ENCODE measurements at places on chromosomes 12 and 14.
A peak's percentile ranks its signal among the peaks of the same experiment; 100 is the strongest.

- no peak for DNase-seq
These were observed 79.4 kb downstream of the ST8SIA1 start for GRCh38 chr12:22255097-22255496.

DNA sequence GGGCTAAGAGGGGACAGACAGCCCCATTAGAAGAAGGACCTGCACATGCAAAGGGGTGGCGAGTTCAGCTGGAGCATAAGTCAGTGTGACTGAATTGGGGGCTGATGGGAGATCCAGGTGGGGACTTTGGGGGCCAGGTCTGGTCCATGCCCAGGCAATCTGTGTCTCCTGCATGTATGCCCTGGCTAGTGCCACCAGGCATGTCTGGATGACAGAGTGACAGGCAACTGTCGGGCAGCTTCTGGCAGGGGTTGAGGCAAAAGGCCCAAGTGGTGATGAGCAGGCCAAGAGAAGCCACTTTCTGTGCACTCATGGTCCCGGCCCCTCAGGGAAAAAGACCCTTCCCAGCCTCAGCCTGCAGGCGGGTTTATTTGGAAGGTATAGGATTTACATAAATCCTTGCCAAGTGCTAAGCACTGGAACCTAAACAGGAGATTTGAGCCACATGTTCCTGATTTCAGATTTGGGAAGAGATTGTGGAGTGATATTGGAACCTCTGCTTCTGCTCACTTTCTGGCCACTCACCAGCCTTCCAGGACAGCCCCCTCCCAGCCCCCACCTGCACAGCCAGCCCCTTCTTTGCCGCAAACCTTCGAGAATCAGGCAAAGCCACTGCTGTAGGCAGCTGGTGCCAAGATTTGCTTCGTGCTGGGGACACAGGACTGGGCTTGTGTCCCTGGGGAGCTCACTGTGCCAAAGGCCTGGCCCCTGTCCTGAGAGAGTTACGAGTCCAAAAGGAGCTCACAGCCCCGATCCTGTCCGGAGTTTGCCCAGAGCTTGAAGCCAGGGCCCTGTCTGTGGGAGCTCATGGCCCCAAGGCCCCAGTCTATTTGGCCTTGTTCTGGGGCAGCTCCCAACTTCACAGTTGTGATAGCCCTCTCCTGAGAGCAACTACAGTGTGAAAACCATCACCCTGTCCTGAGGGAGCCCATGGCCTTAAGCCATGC lies 232.5 kb upstream of the RTL1 start:
- DNase-seq: no peak

- peak; percentile 3 for DNase-seq
These were observed 25.1 kb downstream of the MEG3 start for GRCh38 chr14:100850841-100851585.

GRCh38 chr12:69972136-69972535 lies 147.1 kb downstream of the MYRFL start:
- no peak for DNase-seq

DNA sequence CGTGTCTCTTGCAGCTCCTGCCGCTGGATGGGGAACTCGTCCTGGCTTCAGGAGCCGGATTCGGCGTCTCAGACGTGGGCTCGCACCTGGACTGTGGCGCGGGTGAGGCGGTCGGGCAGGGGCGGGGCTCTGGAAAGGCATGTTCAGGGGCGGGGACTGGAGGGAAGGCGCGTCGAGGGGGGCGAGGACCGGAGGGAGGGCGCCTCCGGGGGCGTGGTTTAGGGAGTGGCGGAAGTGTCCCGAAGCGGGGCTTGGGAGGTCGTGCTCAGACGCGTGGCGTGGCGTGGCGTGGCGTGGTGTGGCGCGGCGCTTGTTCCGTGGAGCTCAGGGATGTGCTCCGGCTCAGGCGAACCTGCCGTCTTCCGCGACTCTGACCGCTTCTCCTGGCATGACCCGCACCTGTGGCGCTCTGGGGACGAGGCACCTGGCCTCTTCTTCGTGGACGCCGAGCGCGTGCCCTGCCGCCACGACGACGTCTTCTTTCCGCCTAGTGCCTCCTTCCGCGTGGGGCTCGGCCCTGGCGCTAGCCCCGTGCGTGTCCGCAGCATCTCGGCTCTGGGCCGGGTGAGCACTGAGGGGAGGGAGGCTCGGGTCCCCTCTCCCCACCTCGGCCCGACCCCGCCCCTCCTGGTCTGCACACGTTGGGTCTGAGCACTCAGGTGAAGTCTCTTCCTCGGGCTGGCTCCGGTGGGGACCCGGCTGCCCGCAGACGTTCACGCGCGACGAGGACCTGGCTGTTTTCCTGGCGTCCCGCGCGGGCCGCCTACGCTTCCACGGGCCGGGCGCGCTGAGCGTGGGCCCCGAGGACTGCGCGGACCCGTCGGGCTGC lies 6.2 kb downstream of the AMN start:
- DNase-seq: no peak

DNA sequence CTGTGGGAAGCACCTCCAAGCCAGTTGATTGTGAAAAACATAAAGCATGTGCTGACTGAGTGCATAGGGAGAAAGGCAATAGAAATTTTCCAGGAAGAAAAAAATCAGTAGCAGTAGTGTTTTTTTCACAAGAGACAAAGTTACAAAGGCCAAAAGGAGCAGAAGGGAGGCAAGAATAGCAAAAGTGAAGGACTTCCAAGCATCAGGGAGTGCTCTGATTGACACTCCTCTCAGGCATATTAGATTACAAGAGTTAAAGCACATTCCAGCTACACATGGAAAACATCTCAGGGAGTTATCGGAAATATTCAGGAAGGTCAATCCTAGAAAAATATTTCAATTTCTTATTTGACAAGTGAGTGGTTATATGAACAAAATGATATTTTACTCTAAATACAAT lies 508.0 kb downstream of the MDGA2 start:
- no peak for DNase-seq

DNA sequence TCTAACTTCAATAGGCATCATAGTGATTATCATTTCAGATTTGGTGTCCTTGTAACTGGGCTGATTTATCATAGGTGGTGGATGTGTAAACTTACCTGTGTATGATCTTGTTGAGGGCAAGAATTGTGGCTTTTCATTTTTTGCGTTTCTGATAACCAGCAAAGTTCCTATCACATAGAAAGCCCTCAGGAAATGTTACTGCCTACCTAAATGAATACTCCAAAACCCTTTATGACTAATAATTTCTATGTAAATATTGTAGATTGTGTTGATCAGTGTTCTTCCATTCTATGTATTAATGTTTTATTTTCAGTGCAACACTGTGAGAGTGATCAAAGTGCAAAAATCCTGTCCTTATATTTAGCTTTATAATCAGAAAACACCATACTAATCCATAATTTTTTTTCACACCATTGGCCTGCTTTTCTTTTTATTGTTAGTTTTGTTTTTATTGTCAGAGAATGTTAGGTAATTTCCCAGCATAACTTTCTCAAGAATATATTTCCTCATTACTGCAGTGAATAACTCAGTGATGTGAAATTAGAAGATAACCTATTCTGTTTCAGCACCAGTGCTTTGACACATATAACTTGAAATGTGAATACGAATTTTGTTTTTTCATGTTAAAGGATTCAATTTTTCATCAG lies 94.1 kb downstream of the GPHN start:
- no peak for DNase-seq

DNA sequence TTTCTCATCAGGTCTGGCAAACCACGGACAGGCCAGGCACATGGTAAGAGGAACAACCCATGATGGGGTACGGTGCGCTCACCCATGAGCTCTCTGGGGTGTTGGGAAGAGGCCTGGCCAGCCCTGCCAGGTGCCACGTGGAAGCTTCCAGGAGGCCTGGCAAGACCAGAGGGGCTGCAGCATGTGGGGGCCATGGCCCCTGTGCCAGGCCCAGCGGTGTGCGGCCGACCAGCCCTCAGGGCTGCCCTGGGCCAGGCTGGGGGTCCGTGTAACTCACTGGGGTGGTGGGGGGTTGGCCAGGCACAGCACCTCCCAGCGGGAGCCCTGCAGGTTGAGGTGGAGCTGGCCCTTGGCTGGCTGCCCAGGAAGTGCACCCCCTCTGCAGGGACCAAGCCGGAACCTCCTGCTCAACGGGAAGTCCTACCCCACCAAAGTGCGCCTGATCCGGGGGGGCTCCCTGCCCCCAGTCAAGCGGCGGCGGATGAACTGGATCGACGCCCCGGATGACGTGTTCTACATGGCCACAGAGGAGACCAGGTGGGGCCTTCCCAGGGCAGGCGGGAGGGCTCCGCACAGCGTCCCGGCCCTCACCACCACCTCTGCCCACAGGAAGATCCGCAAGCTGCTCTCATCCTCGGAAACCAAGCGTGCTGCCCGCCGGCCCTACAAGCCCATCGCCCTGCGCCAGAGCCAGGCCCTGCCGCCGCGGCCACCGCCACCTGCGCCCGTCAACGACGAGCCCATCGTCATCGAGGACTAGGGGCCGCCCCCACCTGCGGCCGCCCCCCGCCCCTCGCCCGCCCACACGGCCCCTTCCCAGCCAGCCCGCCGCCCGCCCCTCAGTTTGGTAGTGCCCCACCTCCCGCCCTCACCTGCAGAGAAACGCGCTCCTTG lies 4.9 kb upstream of the CRIP2 start:
- no peak for DNase-seq

DNA sequence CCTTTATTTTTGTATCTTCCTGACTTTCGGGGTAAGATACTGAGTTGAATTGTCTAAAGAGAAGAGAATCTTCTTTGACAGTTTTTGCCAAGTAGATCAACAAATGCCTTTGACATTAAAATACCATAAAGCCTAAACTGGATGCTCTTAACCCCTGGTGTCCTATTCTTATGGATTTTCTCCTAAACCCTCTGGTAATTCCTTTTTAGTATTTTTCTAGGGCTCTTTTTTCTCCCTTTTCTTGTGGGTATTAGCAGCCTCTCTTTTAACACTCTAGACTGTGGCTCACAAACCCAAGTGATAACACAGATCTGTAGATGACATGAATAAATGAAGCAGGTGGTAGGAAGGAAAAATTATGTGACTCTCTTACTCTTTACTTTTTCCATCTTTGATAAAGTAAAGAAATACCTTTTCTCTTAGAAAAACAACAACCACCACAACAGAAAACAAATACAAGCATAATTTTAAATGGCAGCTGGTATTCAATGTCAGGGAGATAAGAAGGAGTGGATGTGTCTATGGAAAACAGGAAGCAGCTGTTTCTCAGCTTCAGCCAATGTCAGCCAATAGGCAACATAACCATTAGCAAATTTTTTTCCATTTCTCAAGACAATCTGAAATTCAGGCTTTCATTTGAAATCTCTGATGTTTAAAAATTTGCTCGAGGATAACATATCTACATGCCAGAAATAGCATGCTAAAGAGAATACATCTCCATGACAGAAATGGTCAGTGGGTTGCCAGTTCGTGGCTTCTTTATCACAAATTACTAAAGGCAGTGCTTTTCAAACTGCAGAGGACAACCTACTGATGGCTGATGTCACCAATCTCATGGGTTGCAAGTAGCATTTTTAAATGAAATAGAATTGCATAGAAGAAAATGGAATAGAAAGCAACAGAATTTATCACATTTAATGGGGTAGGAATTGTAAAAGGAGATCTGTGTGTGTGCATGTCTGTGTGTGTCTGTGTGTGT lies 123.1 kb upstream of the KRR1 start:
- no peak for DNase-seq

DNA sequence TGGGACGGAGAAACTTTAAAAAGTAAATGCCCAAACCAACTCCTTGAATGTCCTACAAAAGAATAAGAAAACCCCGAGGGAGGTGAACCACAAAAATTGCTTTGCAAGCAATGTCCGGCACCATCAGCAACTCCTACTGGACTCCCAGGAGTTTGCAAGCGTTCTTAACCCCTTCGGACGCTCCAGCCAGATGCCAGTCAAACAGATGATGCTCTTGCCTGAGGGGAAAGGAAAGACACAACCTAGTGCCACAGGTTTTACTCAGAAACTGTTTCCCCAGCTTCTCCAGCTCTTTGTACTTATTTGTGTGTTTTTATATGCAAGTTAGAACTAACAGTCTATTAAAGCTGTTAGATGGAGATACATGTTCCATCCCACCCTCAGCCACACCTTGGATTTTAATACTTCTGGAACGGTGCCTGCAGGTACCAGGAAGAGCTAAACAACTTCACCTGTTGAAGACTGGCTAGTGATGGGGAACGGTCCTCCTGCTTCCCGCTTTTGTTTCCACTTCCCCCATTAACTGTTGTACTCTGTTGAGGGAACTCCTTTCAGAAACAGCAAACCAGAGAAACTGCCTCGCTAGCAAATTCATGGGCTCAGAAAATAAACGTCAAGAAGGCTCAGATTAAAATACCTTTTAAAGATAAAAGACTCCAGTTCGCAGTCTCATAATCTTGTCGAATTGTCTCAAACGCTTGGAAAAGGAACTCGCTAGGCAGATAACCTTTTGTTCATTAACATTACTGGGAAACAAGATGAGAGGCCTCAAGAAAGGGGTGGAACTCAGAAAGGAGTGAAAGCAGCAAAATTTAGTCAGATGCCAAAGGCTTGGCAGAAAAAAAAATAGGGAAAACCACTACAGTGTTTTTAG lies 1.1 kb upstream of the FERMT2 start:
- no peak for DNase-seq

GRCh38 chr12:52837413-52837741 lies 3.3 kb upstream of the KRT79 start:
- no peak for DNase-seq

- DNase-seq: no peak
These were observed 5.3 kb downstream of the NGB start for GRCh38 chr14:77265561-77266335.

DNA sequence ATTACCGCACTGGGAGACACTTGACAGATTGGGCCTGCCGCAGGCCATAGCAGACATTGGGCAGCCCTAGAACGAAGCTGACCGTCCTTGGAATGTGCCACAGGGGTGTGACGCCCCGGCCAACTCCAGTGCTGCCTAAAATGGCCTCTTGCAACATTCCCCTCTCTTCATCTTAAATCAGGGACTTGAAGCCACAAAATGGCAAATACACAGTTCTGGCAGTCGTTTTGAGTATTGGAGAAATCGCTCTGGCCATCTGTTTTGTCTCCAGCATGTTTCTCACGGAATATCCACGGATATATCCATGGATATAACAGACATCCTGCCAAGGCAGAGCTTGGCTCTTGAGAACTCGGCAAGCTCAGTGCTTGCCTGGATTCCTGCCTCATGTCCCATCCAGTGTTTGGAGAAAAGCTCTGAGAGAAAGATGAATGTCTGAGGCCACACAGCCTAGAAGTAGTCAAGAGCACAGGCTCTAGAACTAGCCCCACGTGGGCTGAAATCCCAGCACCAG lies 158.4 kb downstream of the CHST11 start:
- DNase-seq: no peak

DNA sequence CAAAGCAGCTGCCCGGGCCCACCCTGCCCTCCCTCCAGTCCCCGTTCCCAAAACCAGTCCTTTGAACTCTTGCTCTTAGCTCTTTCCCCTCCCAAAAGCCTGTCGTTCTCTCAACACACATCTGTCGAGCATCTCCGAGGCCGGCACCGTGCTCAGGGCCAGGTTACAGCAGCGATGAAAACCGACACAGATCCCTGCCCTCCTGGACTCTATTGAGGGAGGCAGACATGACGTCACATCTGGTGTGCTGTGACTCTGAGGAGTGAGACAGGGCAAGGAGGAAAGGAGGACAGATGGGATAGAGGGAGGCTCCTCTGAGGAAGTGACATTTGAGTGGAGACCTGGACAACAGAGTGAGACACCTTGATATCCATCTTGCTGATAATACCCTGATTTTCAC lies 34.6 kb upstream of the PWP1 start:
- DNase-seq: no peak

GRCh38 chr14:76901171-76902055 lies 75.2 kb downstream of the LRRC74A start:
- no peak for DNase-seq
